MG63 (cell line): ENCODE measurements at places on chromosomes 1 and 21. TPM values are rescaled to one million over a fixed set of nuclear protein-coding genes. Genes with fewer than 3 reads are reported as not detected.

DNA sequence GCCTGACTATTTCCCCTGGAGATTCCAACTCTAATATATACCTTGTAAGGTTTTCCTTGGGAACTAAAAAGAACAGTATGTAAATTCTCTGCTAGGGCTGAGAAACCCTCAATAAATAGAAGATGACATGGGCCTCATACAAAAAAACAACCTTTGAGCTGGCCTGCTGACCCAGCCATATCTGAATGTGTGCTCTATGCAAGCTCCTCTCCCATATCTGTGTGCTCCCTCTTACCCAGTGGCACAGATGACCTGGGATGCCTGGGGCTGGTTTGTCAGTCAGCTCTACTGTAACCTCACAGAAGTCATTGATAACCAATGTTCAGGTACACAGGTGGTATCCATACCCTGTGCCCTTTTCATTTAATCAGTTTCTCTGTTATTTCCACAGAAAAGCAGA, 329.2 kb downstream of the SEC16B start:
- DNase-seq: no peak

DNA sequence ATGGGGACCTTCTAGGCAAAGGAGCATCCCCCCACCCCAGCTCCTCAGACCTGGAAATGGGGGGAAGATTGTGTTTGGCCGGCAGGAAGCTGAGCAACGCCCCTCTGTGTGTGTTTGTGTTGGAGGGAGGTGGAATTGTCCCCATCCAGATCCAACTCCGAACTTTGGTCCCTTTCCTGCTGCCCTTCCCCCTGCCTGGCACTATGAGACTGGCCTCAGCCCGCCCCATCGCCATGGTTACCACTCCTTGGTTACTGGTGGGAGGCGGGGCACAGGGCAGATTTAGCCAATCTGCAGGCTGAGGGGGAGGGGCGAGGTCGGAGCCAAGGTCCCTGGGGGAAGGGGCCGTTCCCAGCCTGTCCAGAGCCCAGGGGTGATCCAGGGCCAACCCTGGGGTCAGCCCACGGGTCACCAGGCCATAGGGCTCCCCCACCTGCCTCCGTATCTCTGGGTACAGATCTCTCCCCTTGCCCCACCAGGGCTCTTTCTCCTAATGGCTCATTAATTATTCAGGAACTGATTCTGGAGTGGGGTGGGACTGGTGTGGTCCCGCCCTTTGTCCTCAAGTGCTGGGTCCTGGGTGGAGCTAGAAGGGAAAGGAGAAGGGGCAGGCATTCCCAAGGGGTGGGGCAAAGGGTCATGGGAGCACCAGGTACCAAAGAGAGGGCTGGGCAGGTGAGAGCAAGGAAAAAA, 15.2 kb downstream of the PTPRF start:
- DNase-seq: peak; percentile 9

GRCh38 chr1:196449460-196449859, 158.8 kb downstream of the KCNT2 start:
- DNase-seq: no peak

- peak; percentile 92 for DNase-seq
Observed at GRCh38 chr1:28648008-28648473, 359 bp upstream of the RNU11 start.

DNA sequence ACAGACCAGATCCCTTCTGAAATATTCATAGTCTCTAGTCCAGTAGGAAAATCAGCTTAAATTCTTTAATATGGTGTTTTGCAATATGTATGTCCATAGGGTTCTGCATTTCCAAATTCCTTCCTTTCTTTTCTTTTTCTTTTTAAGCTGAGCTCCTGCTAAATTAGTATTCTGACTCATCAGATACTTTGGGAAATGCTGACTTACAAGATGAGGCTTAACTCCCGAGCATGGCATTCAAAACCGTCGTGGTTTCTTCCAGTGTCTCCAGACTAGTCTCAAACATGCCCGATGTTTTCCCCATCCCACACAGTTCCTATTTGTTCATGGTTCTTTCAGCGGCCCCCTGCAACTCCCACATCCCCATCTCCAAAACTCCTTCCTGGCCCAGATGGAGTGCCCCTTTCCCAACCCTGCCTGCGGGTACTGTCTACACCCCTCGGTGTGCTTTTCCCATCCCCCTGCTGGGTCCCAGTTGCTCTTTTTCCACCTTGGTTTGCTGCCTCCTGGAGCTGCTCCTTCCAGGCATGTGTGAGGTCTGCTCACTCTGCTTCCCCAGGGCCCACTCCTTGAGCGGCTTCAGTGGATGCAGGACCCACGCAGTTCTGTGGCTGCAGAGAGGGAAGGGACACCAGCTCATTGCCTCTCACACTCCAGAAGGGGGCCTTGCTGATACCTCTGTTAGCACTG, 19.5 kb upstream of the ETV3 start:
- no peak for DNase-seq

The PROK1 gene
- total RNA-seq: not detected in 2 replicates
